D721Med (cell line): ENCODE measurements at places on chromosomes 2 and 18.

- DNase-seq: no peak
Observed at GRCh38 chr2:57278451-57278850, 768.2 kb upstream of the VRK2 start.

DNA sequence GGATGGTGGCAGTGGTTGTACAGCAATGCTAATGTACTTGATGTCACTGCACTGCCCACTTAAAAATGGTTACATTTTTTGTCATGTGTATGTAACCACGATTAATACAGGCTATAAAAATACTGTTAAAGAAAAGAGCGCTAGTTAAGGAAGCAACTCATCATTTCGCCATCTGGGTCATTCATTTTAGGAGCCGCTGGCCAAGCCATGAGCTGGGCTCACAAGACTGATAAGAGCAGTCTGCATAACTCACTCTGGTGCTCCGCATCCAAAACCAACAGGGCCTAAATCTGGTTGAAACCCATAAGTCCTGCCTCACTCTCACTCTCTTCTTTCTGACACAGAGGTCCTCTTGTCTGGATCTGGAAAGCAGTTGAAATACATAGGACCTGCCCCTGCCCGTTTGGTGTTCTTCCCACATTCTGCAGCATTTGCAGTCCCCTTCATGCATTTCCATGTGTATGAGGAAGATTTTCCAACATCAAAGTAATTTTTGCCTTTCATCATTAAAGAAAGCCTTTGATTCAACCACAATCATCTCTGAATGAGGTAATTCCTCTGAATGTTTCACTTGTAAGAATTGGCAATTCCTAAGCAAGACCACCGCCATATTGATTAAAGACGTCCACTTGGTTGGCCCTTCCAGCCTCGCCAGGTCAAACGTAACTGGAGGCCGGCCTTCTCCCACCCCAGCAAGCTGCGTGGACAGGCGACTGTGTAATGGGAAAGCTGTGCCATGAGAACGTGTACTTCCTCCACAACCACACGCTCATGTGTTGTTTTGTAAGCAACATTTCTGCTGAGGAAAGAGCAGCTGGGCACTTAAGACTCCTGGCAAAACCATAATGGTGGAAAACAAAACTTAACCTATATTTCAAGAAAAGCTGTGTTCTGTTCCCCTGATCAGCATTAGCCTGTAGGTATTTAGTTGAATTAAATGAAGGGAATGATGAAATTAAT lies 112.2 kb downstream of the VAPA start:
- no peak for DNase-seq

DNA sequence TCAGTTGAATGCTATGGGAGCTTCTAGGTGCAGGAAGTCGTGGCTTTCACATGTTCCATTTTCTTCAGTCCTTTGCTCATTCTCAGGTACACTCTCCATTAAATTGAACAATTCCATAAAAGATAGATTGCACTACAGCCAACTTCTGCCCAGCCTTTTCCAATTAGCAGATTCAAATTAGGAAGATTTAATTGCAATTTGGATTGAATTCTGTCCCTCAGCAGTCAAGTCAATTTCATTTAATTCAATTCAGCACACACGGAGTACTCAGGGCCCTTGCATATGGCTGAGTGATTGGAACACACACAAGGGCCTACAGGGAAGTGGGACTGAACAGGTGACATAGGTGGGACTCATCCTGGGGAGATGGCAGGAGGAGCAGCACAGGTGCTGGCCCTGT lies 220.4 kb downstream of the LOXHD1 start:
- DNase-seq: no peak

GRCh38 chr2:129080715-129081476 lies 762.2 kb upstream of the HS6ST1 start:
- no peak for DNase-seq

- no peak for DNase-seq
Observed at GRCh38 chr2:173184031-173185004, 108.7 kb downstream of the MAP3K20 start.

- DNase-seq: no peak
Observed at GRCh38 chr2:12334412-12334966, 382.2 kb upstream of the TRIB2 start.

DNA sequence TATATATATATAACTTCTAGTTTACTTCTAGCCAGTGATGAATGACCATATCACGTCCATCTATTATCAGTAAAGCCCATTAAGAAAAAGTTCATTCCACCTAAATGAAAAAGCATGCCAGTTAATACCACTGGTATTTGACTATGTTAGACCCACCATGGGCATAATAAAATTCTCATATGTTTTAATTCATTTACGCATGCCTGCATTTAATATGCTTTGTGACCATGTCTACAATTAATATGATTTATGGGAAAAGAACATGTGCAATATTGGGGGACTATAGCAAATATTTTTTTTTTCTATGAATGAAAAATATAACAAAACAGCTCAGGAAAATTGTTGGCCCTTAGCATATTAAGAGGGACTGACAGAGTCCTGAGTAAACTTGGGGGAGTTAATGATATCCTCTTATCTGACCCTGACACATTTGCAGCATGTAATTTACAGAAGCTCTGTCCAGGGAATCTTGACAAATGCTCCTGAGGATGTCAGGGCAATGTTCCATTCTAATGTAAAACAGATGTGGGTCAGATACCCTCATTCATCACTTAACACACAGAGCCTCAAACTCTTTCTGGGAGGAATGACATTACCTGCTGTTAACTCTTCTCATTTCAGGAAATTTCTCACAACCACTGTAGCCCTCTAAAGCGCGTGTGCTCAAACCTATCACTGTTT lies 90.6 kb downstream of the PAX3 start:
- no peak for DNase-seq

DNA sequence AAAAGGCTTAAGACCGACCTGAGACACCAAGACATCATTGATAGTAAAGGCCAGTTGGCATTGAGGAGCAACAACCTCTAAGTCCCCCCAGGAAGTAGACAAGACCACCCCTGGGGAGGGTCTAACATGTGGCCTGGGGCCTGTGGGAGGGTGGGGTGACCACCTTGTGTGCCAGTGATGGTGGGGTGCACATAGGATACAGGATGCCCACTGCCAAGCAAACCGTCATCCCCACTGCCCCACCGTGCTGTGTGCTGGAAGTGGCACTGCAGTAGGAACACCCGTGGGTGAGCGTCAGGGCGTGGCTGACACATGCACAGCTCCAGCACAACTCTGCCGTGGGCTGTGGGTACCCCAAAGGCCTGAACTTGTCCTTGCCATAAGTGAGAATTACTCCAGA lies 84.3 kb upstream of the LGALSL start:
- no peak for DNase-seq

- no peak for DNase-seq
Observed at GRCh38 chr2:159891917-159892730, 94.1 kb upstream of the CD302 start.

GRCh38 chr2:14866736-14867352 lies 234.3 kb downstream of the LRATD1 start:
- DNase-seq: no peak

GRCh38 chr2:98912957-98913915 lies 22.8 kb downstream of the CRACDL start:
- no peak for DNase-seq

- no peak for DNase-seq
Observed at GRCh38 chr2:112962308-112963175, 15.3 kb upstream of the IL36G start.

DNA sequence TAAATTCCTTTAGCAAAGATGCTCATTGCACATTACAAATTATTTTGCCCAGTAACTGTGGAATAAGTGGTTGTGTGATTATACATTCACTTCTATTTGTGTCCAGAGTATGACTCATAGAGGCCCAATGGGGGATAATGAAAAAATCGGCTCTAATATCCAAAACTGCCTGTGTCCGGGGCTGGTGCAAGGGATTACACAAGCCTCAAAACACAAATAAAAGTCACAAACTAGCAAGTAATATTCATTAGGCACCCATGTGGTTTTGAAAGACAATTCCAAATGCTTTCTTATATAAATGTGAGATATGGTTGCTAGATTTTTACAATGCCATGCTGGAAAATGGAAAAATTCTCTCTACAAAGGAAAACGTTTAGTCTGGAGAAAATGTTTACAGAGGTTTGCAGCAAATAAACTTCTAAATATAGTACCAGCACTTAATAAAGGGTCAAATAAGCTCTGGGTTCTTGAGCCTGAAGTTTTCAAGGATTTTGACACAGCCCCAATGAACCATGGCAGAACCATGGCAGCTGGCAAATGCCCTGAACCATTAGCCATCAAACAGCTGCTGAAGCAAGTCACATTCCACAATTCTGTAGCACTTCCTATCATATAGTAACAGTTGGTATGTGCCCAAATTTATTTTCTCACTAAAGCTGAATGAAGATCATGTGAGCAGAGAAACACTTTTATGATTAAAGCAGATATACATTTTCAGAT lies 40.5 kb downstream of the IRS1 start:
- no peak for DNase-seq

- no peak for DNase-seq
Observed at GRCh38 chr2:231627384-231628120, 34.9 kb downstream of the TEX44 start.

DNA sequence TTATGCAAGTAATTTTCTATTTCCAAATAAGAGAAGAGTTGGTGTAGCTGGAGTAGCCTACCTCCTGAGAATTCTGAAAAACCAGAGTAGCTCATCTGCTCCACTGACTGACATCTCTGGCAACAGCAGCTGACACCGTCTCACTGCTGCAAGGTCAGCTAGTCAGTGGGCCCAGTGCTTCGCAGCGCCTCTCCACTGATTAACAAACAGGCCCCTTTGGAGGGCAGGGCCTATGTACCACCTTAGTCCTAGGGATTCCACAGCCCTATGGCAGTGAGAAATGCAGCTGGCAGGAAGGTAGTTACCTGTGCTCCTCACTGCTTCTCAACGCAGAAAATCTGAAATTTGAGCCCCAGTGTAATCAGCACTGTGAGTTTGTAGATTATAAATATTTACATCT lies 97.5 kb downstream of the DLGAP1 start:
- DNase-seq: no peak

GRCh38 chr2:140893685-140894084 lies 1237.1 kb downstream of the LRP1B start:
- DNase-seq: no peak

- DNase-seq: no peak
Observed at GRCh38 chr2:191411472-191411871, 166.3 kb downstream of the MYO1B start.

DNA sequence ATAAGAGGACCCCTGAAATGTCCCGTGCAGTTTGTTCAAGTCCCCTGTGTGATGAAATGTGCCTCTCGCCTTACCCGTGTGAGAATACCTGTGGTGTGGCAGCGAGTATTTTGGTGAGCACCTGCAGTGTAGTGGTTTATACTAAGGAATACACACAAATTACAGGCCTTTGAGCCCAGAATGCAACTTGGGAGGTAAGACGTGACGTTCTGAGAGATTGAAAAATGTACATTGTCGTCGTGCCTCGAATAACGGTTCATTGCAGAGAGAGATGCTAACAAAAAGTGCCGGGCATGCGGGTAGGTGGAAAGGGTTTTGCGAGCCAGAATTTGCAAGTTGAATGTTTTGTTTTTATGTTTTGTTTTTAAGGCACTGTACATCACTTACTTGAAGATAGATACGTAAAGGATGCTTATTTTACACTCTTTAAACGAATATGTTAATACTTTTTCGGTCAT lies 867 bp downstream of the RBBP8 start:
- DNase-seq: no peak

DNA sequence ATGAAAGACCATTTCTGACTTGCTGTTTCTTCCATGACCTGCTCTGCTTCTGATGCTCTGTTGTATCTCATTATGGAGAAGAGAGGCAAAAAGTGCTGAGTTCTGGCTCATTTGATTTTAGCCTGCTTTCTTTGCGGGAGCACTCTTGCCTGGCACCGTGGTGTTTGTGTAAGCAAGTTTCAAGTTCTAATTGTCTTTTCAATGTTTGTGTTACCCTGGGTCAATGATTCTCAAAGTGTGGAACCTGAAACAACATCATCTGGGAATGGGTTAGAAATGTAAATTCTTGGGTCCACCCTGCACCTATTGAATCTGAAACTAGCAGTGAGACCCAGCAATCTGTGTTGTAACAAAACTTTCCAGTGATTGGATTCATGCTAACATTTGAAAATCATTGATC lies 85.5 kb upstream of the STON1 start:
- DNase-seq: no peak

- no peak for DNase-seq
Observed at GRCh38 chr2:4190548-4190947, 487.2 kb downstream of the DCDC2C start.

GRCh38 chr2:66930339-66931220 lies 466.6 kb upstream of the ETAA1 start:
- DNase-seq: no peak

DNA sequence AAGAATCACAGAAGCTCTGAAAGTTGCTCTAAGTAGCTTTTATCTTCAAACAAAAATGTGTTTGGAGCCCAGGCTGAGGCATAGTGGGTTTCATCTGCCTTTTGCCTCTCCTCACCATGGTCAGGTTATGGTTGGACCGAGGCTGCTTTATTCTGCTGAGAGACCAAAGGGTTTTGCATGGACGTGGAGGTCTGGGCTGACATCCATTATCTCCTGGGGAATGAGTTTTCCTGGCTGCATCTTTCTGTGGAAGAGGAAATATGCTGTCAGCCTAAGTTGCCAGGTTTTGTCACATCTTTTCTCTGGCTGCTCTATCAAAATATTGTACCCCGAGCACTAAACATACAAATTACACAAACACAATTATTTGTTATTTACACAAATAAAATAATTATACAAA lies 223.2 kb downstream of the LDLRAD4 start:
- DNase-seq: no peak

- DNase-seq: no peak
Observed at GRCh38 chr18:1408376-1408775, 503.7 kb downstream of the ADCYAP1 start.

GRCh38 chr18:10485475-10485874 lies 31.0 kb downstream of the APCDD1 start:
- no peak for DNase-seq

GRCh38 chr2:225355788-225356187 lies 43.7 kb upstream of the NYAP2 start:
- no peak for DNase-seq

- no peak for DNase-seq
Observed at GRCh38 chr2:207161247-207162123, 4.3 kb downstream of the KLF7 start.

DNA sequence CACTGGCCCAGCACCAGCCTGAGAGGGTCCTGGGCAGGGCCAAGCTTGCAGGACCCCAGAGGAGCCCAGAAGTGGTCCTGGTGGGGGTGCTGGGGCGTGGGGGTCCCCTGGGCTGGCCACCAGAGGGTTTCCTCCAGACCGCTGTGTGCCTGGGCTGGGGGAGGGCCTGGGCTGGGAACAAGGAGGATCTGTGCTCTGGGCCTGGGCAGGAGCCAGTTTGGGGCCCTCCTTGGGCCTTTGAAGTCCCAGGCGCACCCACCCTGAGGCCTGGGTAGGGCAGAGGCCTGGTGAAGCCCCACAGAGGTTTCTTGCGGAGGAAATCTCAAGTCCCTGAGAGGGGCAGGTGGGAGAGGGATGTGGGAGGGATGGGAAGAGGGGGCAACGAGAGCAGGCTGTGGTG lies 63.4 kb upstream of the GPC1 start:
- no peak for DNase-seq

GRCh38 chr2:196952936-196953335 lies 26.4 kb upstream of the PGAP1 start:
- no peak for DNase-seq
